ENCODE measurements at places on chromosomes 12 and 14.

- no peak for DNase-seq
Measured at GRCh38 chr12:131683266-131684014, 27.4 kb upstream of the SFSWAP start.

- DNase-seq = no peak
Measured at GRCh38 chr12:56333197-56333678, 562 bp downstream of the PAN2 start.

- no peak for DNase-seq
Measured at GRCh38 chr12:72753571-72753970, 481.4 kb downstream of the TRHDE start.

- no peak for DNase-seq
Measured at GRCh38 chr14:49692193-49692757, 645 bp upstream of the KLHDC1 start.

DNA sequence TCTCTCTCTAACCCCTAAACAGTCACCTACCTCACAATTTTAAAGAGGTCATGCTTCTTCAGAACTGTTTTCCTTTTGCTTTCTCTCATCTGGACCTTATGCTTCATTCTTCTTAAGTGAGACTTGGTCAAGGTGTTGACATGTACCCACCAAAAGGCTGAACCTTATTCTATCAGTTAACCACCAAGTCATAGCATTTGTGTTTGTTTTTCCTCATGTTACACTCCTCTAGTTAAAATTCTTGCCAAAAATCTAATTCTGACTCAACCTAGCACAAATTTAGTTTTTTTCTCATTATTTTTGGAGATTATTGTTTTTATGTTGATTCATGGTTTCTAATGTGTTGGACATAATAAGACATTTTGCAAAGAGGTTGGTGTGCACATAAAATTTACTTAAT lies 578.6 kb downstream of the SLC16A7 start:
- DNase-seq = no peak

DNA sequence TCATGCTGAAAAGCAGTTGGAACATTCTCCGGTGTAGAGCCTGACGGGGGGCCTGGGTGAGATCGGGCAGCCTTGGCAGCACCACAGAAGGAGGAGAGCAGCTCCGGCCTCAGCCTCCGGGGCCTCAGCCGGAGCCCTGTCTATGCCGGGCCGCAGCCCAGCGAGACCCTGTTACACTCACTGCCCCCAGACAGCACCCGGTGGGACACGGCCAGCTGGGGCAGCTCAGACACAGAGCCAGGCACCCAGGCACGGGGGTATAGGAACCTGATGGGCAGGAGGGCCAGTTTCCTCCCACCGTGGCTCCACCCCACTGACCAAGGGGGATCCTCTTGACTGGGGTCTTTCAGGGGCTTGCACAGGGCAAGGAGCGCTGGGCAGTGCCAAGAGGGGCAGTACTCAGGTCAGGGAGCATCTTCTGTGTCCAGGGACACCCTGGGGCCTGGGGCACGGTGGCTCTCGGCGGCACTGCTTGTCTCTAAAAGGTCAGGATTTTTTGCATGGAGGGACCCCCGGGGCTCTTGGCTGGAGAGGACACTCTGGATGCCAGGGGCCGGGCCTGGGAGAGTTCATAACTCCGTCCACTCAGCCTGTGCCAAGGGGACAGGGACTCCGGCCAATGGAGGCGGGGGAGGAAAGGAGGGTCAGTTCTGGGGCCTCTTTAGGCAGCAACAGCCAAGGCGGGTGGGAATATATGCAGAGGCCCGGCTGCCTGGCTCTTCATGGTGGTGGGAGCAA lies 9.4 kb downstream of the INF2 start:
- no peak for DNase-seq

DNA sequence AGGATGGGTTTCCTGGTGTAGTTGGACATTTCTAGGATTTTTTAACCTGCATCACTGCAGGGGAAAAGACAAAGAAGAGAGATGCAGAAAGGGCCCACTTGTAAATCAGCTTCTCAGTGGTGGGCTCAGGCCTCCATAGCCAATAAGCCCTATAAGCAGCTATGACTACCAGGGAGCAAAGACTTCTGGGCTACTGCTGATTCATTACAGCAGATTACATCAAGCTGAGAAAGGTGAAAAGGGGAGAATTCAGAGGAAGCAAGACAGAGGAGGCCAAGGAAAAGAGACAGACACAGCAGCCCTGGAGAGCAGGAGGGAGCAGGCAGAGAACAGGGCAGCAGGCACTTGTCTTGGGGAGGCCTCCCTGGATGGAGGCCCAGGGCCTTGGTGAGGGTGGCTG lies 95.2 kb downstream of the KCNA5 start:
- DNase-seq = no peak

- no peak for DNase-seq
Measured at GRCh38 chr12:14460212-14460841, 94.8 kb downstream of the ATF7IP start.

GRCh38 chr14:88599761-88600439 lies 37.1 kb downstream of the ZC3H14 start:
- peak; percentile 0 for DNase-seq

DNA sequence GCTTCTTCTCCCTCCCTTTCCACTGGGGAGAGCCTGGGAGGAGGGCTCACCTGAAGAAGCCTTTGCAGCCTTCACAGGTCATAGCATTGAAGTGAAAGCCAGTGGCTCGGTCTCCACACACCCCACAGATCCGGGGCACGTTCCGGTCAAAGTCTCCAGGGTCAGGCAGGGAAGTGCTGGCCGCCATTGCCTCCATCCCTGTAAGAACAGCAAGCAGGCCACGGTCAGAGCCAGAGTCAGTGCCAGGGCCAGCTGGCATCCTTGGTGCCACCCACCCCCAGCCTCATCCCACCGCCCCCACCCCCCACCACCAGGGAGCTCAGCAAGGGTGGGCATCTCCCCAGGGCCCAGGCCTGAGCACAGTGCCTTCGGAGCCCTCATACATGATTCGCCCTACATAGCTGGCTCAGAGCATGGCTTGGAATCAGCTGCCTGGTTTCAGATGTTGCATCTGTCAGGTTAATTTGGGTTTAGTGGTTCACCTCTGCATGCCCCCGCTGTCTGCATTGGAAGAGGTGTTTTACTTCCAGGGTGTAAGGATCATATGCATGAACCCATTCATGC lies 25.8 kb downstream of the VDR start:
- no peak for DNase-seq

DNA sequence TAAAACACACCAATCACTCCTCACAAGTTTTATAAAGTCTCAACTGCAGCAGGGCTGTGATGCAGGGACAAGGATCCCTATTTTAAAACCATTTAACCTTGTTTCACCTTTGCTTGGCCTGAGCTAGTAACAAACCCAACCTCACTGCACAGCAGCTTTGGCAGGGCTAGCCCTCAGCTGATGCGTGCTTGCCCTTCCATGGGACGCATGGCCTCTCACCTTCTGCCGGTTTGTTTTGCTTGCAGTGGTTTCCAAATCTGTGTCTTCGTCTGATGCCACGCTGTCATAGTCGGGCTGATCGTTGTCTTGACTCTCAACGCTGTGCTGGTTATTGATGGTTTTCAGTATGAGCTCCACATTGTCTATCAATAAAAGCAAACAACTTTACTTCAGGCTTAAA lies 43.3 kb downstream of the GIT2 start:
- DNase-seq = no peak

DNA sequence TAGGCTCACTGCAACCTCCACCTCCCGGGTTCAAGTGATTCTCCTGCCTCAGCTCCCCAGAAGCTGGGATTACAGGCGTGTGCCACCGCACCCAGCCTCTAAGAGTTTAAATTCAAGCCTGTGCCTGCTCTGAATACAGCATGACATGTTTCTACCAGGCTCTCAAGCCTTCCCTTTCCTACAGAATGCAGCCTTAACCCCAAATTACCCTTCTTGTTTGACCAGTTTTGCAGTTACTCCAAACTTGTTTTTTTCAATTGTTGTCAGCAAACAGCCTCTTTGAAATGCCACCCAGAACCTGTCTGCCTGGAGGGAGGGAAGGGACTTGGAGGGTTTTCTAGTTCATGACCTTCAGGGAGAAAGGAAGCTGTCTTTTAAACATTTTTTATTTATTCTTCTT lies 15.4 kb downstream of the GLTP start:
- no peak for DNase-seq

GRCh38 chr12:58363971-58364370 lies 422.6 kb downstream of the ATP23 start:
- DNase-seq = no peak

DNA sequence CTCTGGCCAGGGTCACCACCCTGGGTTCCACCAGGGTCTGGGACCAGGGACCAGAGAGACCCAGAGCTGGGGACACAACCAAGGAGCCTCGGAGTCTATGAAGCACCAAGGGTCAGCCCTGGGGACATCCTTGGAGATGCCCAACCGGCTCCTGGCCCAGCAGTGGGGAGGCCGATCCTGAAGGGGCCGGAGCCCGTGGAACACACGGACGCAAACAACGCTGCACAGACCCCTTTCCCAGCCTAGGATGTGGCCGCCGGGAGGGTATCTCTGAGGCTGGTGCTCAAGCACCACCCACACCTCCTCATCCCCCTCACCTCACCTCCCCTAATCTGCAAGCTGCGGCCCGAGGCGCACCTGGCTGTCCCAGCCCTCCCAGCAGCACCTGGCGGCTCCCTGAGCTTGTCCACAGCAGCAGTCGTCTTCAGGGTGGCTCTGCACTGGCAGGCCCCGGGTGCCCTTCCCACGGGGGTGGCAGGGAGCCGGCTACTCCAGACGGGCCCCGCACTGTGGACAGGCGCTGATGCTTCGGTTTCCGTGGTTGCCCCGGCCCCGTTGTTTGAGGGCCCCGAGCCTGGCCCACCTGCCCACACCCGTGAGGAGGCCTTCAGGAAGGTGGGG lies 146.8 kb upstream of the C14orf180 start:
- DNase-seq = no peak

DNA sequence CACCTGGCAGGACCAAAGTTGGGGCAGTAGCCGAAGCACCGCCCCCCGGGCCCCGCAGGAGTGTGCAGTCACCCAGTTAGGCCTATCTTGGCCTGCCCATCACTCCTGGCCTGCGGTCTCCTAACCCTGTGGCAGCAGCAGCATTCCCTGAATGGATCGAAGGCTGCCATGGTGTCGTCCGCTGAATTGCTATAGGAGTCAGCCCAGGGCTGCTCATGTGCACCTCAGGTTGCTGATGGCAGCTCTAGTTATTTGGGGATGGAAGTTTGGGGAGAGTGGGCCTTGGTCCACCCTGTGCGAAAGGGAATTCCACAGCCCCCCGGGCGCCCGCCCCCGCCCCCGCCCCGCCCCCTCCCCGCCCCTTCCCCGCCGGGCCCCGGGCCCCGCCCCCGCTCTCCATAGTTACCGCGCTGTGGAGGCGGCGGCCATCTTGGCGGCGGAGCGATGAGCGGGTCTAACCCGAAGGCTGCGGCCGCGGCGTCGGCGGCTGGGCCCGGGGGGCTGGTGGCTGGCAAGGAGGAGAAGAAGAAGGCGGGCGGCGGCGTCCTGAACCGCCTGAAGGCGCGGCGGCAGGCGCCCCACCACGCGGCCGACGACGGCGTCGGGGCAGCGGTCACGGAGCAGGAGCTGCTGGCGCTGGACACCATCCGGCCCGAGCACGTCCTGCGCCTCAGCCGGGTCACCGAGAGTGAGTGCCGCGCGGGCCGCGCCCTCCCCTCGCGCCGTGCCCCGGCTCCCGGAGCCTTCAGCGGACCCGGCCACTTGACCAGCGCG lies at the start of gene UNC119B:
Gene UNC119B, plus strand, starts transcription at position 428 of the 774 bp plus-strand sequence. Its CDS starts 17 bp downstream, at position 445.
- DNase-seq = peak; percentile 67

DNA sequence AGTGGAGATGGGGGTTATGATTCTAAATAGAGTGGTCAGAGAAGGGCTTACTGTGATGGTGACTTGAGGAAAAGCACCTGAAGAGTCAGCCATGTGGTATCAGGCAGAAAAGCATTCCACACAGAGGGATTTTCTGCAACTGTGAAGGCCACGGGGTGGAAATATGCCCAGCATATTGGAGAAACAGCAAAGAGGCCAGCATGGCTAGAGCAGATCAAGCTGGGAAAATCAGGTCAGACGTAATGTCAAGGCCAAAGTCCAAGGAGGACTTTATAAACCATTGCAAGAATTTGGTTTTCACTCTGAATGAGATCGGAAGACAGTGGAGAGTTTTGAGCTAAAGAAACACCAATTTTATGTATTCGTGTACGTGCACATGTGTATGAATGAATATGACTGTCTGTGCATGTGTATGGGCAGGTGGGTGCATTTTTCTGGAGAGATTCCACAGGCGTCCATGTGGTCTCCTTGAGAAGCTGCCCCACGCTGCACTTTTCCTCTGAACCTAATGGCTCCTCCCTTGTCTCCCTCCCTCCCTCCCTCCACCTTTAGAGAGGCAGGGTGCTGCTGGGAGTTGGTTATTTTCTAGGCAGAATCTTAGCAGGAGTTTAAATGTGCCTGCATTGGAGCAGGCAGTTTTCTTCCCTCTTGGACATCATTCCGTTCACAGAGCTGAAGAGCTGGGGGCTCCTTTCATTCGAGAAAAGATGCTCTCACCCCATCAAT lies 97.4 kb upstream of the PPP4R3A start:
- DNase-seq = no peak

DNA sequence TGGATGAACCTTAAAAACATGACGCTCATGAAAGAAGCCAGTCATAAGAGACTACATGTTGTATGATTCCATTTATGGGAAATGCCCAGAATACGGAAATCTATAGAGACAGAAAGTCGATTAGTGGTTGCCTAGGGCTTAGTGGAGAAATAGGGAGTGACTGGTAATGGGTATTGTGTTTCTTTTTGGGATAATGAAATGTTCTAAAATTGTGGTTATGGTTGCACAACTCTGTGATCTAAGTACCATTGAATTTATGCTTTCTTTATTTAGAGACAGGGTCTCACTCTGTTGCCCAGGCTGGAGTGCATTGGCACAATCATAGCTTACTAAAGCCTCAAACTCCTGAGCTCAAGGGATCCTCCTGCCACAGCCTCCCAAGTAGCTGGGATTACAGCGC lies 8.0 kb downstream of the RBMS2 start:
- DNase-seq = no peak

DNA sequence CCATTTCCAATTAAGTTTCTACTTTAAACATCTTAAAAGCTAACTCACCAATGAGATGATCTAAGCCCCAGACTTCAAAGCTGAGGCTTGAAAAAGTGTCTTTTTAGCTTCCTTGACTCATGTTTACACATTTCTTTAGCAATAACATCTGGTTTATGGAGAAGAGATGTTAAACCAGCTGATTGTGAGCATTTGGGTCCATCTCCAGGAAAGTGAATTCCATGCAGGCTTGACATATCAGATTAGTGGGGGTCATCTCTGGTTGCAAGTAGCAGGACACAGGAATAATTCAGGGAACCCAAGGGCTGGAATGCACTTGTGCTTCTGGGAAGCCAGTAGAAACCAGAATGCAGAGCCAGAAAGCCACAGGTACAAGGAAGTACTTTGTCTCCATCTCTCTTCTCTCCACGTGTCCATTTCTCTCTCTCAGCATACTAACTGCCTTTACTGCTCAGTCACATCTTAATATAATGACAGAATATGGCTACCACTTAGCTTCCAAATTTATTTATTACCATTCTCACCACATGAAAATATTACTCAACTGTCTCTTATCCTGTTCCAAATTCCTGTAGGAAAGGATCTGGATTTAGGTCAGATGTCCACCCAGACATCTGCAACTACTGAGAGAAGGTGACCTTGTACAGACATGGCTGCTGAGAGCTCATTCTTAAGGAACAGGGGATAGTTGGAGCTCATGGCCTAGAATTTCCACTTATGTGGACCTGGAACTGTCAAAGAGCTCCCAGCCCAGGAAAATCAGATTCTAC lies 104.4 kb downstream of the SCN8A start:
- no peak for DNase-seq

- DNase-seq = no peak
Measured at GRCh38 chr12:115267891-115268290, 583.9 kb upstream of the TBX3 start.

GRCh38 chr14:39680777-39681176 lies 248.5 kb upstream of the FBXO33 start:
- DNase-seq = no peak

GRCh38 chr12:66495709-66496108 lies 183.2 kb downstream of the GRIP1 start:
- DNase-seq = no peak

Data from central memory CD4-positive, alpha-beta T cell (primary cell).